ENCODE measurements at places on chromosomes 6 and 20. TPM values are rescaled to one million over a fixed set of nuclear protein-coding genes. Genes with fewer than 3 reads are reported as not detected.

Gene GABRR2
- 0.09 TPM for total RNA-seq

Gene FKBP1C
- 2.2 TPM for total RNA-seq

Gene CTCFL
- total RNA-seq: not detected

Gene MDFI
- 0.70 TPM for total RNA-seq

Gene LST1
- total RNA-seq: not detected

Gene MEP1A
- total RNA-seq: not detected

Gene CYP24A1
- total RNA-seq: 275 TPM

Gene CCN6
- total RNA-seq: not detected

Gene SEMG1
- total RNA-seq: not detected

Gene ME1
- total RNA-seq: 44.2 TPM

Gene DAAM2
- 0.02 TPM for total RNA-seq

Gene ALDH8A1
- 0.29 TPM for total RNA-seq

Gene C6orf120
- 14.3 TPM for total RNA-seq

Gene HAO1
- total RNA-seq: not detected

Gene FAM209A
- total RNA-seq: 0.55 TPM

Gene GLP1R
- not detected for total RNA-seq

Gene ANKEF1
- total RNA-seq: 6.8 TPM

Gene RRAGD
- total RNA-seq: 5.6 TPM

Gene C20orf202
- not detected for total RNA-seq

Gene LY6G6C
- 0.42 TPM for total RNA-seq

Gene RWDD2A
- total RNA-seq: 2.2 TPM

Gene SLC12A5
- total RNA-seq: 15.3 TPM

Gene EYS
- not detected for total RNA-seq

Gene TAGAP
- not detected for total RNA-seq

Gene CDH4
- total RNA-seq: 6.2 TPM

Gene TRAPPC3L
- not detected for total RNA-seq
